NCI-H82 (cell line): ENCODE measurements at places on chromosomes 11 and 22.

DNA sequence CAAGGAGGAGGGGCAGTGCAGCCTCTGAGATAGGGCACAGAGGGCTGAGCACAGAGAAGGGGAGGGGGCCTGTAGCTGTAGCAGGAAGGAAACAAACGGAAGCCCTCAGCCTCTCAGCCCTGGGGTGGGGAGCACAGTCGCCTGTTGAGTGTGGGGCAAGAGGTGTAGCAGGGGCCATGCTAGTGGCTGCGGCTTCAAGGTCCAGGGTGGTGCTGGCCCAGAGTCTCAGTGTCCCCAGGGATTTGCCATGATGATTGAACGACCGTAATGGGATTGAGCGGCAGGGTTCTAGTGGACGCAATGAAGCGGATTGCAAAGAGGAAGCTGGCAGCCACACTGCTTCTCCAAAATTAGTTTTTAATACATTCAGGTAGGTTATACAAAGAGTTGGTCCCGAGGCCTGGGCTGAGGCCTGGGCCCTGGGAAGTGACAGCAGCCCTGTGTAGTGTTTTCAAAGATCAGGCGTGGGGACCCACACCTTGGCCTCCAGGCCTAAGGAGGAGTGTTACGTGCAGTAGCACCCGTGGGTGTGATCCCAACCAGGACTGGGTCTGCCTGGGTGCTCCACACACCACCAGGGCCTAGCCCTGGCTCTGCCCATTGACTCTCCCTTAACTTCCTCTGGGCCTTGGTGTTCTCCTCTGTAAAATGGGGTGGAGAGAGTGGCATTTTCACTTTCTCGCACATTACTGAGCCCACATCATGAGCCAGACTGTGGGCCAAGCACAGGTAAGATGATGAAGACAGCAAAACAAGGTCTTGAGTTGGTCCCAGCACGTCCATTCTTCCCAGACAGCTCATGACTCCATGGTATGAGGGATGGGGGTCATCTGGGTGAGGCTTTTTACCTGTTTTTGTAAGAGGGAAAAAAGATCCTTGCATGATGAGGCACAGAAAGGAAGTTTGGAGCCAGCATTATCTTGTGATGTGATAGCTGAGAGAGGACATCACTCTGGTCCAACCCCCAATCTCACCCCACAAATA, 13.1 kb downstream of the LRRC32 start:
- peak; percentile 22 for DNase-seq

DNA sequence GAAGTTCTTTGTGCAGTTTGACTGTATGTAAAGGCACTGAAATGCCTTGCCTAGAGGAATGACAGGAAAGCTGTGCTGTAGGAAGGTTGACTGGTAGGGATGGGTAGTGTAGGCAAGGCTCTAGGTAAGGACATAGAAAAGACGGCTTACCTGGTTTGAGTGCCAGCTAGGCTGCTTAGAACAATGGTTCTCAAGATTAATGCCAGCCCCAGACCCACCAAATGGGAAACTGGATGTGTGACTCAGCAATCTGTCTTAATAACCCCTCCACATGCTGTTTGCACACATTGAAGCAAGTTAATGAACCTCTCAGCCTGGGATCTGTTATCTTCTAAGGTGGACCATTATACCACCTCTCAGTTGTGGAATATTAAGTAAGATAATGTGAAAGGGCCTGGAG, 3.7 kb downstream of the RPS3 start:
- DNase-seq: peak; percentile 36

DNA sequence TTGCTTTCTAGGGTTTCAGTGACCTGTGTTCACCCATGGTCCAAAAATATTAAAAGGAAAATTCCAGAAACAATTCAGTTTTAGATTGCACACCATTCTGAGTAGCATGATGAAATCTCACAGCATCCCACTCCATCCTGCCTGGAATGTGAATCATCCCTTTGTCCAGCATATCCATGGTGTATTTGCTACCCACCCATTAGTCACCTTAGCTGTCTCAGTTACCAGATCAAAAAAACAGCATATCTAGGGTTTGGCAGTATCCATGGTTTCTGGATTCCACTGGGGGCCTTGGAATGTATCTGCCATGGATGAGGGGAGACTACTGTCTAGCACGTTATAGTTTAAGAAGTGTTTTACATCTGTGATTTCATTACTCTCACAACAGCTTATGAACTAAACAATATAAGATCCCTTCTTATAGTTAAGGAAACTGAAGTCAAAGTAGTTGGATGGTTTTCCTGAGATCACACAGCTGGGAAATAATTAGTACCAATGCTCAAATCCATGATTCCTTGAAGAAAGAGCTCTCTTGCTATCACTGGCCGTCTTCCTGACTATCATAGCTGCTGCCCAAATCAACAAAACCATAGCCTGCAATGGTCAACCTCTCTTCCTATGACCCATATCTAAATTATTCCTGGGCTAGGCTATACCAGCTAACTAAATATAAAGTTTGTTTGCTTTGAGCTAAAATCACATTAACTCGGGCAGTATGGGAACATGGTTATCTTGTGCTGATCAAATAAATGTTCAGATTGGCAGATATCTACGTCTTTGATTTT, 122.6 kb downstream of the MICAL2 start:
- no peak for DNase-seq

DNA sequence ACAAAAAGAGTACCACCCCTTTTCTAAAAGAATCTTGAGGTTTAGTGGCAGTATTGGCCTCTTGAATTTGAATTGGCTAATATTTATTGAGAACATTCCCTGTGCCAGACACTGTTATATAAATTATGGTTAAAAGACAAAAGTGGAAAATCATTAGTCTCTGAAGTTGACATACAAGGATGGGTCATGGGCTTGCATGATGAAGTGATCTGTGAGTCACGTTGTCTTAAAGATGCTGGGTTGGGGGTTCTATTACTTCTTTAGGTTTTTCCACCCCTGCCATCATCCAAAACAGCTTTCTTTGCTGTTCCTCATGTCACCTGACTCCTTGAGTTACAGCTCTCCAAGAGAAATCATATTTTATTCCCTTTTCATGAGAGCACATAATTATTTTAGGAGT, 85.0 kb downstream of the CD44 start:
- DNase-seq: peak; percentile 29

DNA sequence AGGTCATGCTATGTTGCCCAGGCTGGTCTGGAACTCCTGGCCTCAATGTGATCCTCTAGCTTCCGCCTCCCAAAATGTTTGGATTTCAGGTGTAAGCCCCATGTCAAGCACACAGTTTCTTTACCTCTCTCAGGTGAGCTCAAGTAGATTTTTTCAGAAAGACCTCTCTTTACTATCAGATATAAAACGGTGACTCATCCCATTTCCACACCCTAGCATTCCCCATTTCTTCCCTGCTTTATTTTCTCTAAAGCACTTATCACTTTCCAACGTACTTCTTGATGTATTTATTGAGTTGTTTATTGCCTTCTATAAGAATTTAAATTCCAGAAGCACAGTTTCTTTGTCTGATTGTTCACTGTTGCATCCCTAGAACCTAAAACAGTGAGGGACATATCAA, 3.7 kb downstream of the TSG101 start:
- DNase-seq: no peak

DNA sequence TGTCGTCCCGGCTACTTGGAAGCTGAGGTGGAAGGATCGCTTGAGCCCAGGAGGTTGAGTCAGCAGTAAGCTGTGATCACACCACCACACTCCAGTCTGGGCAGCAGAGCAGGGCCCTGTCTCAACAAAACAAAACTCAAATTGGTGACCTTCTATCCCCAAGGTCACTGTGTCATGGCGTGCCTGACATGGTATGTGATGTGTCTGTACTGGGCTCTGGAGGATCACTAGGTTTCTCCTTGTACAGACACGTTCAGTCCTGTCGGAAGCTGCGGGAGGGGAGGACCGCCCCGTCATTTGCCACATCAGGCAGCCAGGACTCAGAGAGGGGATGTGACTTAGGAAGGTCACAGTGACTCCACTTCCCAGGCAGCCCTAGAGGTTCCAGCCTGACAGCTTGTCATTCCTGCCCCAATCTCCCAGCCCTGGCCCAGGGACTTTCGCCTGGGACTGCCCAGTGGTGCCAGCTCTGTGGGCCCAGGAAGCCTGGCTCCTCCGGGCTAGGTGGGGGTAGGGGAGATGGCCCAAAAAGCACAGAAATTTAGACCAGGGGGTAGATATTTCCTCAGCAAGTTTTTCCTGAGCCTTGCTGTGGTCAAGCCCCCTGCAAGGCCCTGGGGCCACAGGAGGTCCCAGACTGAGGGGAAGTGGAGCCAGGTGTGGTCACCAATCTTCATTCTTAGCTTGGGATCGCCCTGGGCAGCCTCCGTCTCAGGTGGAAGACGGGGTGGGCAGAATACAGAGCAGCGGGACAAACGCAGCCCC, 53.2 kb downstream of the TRIOBP start:
- no peak for DNase-seq

DNA sequence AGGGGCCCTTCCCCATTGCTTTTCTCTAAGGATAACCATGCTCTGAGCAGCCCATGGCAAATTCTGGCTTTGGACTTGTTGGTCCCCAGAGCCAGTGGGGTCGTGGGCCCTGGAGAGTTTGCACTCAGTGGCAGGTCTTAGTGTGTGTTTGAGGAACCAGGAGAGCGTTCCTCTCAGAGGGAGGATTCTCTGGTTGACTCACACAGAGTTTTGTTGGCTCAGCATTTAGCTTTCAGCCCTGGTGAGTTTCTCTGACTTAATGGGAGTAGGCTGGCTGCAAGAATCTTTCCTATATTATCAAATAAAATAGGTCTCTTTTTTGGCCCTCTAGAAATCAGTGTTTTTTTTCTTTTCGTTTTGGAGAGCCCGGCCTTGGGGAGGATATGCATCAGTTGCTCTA, 20.9 kb downstream of the ST14 start:
- DNase-seq: no peak

- no peak for DNase-seq
These were observed 15.9 kb downstream of the GALNT18 start for GRCh38 chr11:11605821-11606450.

- DNase-seq: no peak
These were observed 41.7 kb downstream of the CCDC83 start for GRCh38 chr11:85896876-85897275.
